ENCODE measurements at places on chromosomes 3 and 15.

GRCh38 chr3:62562596-62562995 lies 189.2 kb upstream of the FEZF2 start:
- no peak for DNase-seq

DNA sequence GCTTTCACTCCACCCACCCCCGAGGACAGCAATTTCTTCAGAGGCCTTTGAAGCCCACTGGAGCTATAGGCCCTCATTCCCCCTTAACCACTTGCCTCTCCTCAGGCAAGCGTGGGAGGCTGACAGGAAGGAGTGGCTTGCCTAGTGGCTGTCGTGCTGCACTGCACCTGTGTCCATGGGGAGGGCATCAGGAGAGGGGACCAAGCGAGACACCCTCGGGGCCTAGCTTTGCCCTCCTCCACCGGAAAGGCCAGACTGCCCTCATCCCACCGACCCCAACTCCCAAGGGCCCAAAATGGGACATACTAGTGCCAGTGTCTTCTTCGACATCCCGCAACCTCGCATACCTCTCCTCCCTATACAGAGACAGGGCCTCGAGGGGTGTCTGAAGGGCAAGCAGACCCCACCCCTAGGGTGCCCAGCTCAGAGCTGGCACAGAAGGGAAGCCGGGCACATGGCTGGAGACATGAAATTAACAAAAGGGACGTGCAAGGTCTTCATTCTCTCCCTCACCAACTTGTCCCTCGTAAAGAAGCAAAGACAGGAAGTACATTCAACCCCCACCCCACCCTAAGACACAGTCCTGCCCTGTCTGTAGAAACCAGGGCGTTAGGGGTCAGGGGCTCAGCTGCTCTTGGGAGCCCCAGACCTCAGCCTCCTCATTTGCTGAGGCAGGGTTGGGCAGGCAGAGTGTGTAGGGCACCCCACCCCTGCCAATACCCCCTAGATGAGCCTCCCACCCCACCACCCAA lies 24.3 kb downstream of the VIPR1 start:
- no peak for DNase-seq

GRCh38 chr15:75842722-75843677 lies at the start of gene UBE2Q2:
Gene UBE2Q2, plus strand, starts transcription at chr15:75843447. Its CDS starts 220 bp downstream, at chr15:75843667.
- DNase-seq = peak; percentile 44

GRCh38 chr3:2921903-2922302 lies 188.3 kb downstream of the IL5RA start:
- DNase-seq = no peak

- DNase-seq = no peak
Observed at GRCh38 chr3:40871394-40871793, 327.9 kb upstream of the CTNNB1 start.

DNA sequence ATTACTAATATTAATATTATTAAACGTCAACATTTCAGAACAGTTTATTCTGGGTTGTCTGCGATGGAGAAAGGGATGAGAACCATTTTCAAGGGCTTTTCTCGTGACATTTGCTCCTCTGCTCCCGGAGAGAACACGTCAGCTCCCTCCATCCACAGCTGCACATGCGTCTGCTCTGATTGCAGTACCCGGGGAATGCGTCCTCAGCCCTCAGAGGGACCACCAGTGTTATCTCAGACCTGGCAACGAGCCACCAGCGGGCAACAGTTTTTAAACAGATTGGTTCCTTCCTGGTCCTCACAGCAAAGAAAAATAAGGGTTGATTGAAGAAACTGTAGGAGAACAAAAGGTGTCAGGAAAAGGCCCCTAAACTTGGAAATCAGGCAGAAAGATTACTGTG lies 202.2 kb upstream of the ADAMTS9 start:
- DNase-seq = no peak

GRCh38 chr3:59284926-59285325 lies 235.1 kb upstream of the CFAP20DC start:
- DNase-seq = no peak

- no peak for DNase-seq
Observed at GRCh38 chr3:159672728-159673688, 315.6 kb upstream of the IL12A start.

DNA sequence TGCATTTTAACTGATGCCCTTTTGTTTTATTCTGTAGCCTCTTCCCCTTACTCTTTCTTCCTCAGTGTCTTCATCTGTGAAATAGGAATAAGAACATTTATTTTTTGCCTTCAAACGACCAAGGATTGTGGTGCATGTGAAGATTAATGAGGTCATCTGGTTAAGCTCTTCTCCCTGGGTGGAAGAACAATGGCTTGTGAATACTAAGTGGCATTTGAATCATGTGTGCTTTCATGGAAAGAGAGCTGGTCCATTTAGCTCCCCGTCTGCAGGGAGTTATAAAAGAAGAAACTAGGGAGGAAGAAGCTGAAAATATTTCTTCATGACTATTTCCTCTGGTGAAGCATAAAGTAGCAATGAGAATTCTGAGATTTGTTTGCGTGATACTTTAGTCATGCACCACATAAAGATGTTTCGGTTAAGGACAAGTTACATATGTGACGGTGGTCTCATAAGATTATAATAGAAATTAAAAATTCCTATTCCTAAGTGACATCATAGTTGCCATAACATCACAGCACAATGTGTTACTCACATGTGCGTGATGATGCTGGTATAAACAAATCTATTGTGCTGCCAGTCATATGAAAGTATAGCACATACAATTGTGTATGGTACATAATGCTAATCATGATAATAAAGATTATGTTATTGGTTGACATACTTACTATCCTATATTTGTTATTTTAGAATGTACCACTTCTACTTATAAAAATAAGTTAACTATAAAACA lies 374.3 kb downstream of the RBMS3 start:
- no peak for DNase-seq

GRCh38 chr3:38036286-38036685 lies 2.7 kb upstream of the DLEC1 start:
- no peak for DNase-seq

DNA sequence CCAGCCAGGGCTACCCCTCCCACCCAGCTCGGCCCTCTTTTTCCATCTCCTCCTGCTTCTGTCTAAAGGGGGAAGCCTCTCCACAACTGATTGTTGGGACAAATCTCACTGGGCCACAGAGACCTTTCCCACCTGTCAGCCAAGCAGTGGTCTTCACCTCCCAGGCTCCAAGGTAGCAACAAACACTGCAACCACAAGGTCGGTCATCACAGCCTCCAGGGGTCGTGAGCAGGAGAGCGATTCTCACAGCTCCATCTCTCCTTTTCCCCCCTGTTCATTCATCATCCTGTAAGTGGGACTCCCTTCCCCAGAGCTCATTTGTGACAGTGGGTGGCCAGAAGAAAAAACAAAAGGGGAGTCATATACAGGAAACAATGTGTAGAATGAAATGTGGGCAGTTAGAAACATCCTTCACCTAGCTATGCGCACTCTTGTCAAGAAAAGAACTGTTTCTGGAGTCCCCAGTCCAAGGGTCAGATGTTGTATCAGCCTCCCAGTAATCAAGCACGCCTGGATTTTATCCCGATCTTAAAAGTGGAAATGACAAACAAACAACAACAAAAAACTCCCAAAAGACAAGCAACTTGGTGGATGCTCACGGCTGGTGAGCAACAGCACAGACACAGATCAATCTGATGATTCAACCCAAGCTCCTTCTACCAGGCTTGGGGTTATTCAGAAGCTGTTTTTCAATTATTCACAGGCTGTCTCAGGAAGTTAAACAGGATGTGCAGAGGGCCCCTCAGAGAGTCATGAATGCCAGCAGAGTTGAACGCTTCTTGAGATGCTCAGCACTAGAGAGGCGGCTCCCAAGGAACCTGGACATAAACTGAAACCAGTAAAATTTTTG lies 22.4 kb downstream of the LYZL4 start:
- no peak for DNase-seq

- no peak for DNase-seq
Observed at GRCh38 chr3:145326666-145327065, 834.3 kb downstream of the PLOD2 start.

DNA sequence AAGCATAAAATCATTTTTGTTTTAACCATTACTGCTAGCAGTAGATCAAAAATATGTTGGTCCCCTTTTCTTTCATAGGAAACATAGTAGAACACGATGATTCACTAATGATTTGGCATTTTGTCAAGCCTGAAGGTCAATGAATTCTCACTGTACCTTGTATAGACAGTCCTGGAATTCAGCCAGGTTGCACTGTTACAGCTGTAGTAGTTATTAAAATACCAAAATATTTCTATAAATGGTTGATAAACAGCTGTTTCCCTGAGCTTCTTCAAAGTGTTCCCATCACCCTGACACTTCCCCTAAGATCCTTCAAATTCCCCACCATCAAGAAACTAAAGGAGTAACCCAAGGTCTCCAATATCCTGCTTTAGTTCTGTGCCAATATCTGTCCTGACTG lies 200.9 kb downstream of the ATP8B4 start:
- no peak for DNase-seq

DNA sequence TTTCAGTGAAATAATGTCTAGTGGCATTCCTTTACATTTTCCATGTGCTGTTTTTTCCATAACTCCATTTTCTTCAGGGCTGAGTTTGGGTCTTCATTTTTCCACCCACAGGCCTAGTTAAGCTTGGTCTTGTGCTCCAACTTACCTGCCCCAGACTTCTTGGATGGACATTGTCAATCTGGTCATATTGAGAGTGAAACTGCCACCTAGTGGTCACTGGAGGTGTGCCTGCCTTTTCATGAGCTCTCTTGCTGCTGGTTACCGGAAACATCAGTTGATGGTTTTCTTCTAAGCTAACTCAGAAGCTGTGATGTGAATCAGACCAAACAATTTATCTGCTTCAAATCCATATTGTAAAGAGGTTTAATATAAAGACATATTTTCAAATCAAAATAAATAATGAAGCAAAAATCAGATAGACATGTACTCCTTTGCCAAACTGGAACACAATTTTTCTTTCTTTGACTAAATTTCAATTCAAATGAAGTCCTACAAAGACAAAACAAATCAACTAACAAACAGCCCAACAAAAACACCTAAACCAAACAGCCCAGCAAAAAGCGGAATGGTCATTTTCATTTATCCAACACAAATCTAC lies 135.1 kb upstream of the RASGRP1 start:
- peak; percentile 33 for DNase-seq

DNA sequence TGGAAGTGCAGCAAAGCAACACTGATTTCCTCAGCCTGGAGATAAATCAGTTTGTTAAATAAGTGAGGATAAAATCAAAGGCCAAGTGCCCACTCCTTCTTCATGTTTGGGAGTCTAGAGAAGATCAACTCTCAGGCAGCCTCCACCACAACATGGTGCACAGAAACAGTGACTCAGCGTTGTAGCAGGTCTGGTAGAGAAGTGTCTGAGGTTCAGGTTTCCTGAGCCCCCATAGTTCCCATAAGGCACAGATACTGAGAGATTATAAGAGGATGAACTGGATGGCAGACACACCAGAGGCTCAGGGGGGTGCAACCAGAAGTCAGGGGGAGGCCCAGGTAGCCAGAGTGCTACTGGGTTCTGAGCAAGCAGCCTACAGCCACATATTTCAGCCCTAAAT lies 166.7 kb downstream of the FRMD5 start:
- DNase-seq = no peak

- no peak for DNase-seq
Observed at GRCh38 chr15:97745481-97746071, 214.9 kb upstream of the ARRDC4 start.

DNA sequence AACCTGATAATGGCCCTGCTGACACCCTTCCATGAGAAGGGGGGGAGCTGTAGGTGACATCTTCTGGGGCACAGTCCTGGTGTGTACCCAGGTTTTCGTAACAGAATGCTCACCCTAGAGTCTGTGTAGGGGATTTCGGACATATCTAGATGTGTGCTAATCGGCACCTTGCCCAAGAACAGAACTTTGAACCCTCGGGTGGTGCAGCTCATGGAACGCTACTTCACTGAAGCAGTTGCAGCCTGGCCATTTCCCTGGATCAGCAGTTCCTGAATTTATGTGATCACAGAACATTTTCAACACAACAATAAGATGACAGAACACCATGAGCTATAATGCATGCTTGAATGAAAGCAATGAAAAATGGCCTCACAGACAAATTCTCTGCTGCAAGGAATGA lies 57.5 kb upstream of the MUC13 start:
- DNase-seq = no peak

GRCh38 chr3:13483286-13483685 lies 3.2 kb downstream of the HDAC11 start:
- DNase-seq = no peak

DNA sequence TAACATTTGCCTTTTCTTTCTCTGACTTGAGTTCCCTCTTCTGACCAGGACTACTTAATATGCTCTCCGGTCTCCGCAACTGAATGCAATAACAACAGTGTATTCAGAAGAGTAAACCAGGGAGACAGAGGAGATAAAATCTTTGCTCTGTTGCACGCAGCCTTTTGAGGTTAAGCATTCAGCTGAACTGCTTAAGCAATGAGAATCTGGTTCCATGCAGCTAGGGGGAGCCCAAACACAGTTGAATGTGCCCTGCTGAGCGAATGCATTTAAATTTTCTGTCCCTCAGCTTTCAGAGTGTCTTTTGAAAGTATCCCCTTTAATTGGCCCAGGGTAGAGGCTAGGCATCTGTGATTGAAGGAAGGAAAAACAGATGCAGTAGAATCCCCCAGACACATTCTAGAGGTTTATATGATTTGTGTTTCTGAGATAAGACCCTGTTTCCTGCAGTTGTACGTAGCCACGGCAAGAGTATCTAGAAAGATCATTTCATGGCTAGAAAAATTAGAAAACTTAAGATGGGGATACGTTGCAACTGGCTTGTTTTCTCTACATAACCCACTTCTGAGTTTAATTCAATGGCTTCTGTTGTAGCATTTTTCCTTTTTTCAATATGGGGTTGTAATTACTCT lies 309.6 kb downstream of the TUSC7 start:
- no peak for DNase-seq

- DNase-seq = no peak
Observed at GRCh38 chr15:56732135-56732885, 999 bp downstream of the ZNF280D start.

- DNase-seq = no peak
Observed at GRCh38 chr3:188542196-188542595, 388.2 kb downstream of the LPP start.

DNA sequence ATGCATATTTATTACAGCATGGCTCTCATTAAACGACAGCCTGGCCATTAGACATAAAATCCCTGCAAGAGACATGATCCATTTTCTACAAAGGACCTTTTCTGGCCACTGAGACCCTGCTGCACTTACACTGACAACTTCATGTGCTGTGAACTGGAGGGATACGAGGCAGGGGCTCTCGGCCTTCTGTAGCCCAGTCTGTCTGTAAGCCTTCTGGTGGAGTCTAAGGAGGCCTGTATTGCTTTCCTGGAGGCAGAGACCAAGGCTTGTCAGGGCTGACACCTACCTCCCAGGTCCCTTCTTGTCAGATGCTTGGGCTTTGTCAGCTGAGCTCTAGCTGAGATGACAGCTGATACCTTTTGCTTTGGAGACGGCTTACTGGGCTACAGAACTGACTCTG lies 776.9 kb upstream of the ARPP21 start:
- DNase-seq = no peak
